Astrocyte of the cerebellum (primary cell): ENCODE measurements at places on chromosomes 11 and 22.

DNA sequence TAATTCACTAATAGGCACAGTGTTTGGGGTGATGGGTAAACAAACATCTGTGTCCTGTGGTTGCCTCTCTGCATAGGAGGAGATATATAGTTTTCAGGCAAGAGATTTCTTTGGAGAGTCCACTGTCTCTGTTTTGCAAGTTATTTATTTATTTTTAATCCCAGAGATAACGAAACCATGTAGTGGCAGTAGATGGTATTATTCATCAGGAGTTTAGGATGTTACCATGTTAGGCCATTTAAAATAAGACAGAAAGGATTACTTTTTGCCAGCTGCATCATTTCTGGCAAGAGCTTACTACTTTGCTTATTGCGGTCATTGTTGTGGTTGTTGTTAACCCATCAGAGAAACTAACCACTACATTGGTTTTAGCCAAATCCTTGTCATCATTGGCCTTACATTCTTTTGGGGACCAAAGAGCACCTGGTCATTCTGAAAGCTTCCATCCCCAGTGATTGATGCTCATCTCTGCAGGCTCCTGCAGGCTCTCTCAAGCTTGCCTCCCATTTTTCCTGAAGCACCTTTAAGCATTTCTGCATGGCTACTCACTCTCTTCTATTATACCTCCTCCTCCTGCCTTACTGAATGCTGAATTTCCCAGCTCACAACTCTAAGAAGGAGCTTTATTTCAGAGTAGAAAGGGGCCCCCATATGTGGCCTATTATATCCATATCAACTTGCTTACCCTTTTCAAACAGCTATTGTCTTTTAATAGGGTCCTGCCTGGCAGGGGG is 84.4 kb downstream of the CSTPP1 start:
- no peak for DNase-seq

GRCh38 chr11:11512502-11512901 is 109.3 kb downstream of the GALNT18 start:
- no peak for DNase-seq

GRCh38 chr11:12706545-12707499 is 32.6 kb downstream of the TEAD1 start:
- no peak for DNase-seq

- no peak for DNase-seq
These were observed 74.1 kb upstream of the CEP126 start for GRCh38 chr11:101840704-101841103.

GRCh38 chr11:102177126-102177525 is 66.9 kb downstream of the YAP1 start:
- no peak for DNase-seq

- DNase-seq, result no peak
These were observed 82.8 kb downstream of the DGCR2 start for GRCh38 chr22:19039448-19039780.

GRCh38 chr11:78138694-78139421 is 568 bp downstream of the ALG8 start:
- no peak for DNase-seq

GRCh38 chr11:130725421-130726233 is 190.7 kb downstream of the SNX19 start:
- DNase-seq, result no peak

- no peak for DNase-seq
These were observed 3.1 kb upstream of the COMMD9 start for GRCh38 chr11:36292311-36292722.

DNA sequence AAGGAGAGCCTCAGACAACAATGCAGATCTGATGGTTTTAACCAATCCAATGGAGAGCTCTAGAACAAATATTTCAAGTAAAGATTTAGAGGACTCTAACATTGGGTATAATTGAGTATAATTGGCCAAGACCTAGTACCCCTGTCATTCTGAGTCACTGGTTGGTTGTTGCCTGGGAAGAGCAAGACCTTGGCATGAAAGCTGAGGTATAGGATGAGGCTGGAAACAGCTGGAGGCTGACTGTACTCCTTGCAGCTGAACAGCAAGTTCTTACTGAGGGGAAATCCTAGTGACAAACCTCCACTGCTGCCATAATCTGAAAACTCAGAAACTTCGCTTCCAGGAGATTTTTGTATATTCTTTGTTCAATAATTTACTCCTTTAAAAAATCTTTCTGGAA is 54.3 kb upstream of the MUC15 start:
- no peak for DNase-seq

DNA sequence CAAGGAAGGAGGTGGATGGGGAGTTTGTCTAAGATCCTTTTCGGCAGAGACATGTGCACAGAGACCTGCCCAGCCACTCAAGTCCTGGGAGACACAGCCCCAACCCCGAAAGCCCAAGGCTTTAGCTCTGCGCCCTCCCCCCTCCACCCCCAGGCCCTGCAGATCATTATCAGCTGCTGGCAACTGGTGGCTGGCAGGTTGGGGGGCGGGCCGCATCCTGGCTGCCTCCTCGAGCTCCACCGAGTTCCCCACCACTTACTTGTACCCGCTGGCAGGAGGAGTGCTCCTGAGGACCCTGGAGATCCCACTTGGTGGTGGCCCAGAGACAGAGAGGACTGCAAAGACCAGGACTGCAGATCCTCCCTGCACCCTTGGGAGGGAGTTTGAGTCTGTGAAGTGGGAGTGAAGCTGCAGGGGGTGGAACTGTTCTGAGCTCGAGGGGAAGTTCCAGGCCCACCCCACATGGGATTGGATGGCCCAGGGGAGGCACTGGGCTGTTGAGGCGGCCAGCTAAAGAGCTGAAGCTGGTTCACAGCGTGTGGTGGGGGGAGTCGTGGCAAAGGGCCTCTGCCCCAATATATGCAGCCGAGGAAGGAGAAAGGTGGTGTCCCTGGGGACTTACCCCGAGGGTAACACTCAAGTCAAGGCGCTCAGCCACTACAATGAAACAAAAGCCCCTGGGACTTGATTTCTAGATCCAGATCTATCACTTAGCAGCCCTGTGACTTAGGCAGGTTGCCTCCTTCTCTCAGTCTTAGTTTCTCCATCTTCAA is 19.9 kb upstream of the CCDC86 start:
- DNase-seq, result no peak

DNA sequence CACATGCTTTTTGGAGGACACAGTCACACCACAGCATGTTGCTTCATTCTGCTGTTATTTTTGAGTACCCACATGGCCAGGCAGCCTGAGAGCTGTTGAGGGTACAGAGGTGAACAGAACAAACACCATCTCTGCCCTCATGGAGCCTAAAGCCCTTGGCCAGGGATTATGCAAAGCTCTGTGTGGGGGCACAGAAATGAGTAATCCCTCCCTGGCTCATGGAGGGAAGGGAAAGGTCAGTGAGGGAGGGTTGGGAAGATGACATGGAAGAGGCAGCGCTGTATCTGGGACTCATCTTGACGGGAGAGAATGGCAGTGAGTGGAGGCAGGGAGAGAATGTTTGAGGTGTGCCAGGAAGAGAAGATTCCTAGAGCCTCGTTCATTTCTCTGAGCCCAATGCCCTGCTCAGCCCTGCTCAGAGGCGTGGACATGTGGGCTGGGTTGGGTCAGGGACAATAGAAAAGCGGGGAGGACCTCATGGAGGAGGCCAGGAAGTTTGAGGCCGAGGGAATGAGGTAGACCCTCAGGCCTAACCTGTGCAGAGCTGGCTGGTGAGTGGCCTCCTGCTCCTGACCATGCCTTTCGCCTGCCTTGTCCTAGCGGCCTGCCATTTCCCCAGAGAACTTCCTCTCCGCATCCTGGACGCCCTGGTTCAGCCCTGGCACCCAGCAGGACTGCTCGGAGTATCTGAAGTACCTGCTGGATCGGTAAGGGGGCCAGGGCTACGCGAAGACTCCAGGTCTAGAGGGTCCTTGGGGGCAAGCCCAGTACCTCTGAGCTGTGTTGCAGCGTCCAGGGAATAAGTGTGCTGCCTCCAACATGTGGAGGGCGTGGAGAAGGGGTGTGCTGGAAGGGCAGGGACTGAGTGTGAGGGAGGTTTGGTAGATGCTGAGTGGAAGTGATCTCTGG is 19.8 kb downstream of the USP35 start:
- no peak for DNase-seq

DNA sequence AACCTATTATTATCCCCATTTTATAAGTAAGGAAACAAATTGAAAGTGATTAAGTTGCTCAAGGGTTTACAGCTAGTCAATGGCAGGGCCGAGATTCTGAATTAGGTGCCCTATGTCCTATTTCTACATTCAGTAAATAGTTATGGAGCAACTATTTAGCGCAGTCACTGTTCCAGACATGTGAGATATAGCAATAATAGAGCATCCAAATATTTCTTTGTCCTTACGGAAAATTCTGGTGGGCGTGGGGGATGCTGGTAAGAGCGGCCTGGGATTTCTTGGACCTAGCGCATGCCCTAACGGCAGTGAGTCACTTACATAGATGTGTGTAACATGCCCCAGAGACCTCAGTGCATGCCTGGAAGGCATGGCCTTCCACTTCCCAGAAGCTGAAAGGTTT is 4.4 kb downstream of the DTX4 start:
- DNase-seq, result no peak

GRCh38 chr11:99349151-99349673 is 328.5 kb downstream of the CNTN5 start:
- DNase-seq, result no peak

DNA sequence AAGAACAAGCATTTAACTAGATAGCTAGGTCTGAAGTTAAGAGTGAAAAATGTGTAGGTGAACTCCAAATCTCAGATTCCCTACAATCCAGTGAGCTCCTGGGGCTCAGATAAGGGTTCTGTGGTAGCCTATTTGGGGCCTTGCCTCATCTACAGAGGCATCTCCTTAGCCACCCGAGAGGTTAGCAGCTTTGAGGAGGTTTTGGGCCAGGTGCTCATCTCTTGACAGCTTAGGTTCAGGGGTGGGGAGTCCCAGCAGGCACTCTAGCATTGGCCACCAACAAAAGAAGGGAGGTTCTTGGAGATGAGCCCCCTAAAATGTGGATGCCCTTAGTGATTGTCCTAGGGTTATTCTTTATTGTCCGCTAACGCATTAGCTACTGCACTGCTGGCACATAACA is 184.4 kb upstream of the B3GAT1 start:
- DNase-seq, result no peak

DNA sequence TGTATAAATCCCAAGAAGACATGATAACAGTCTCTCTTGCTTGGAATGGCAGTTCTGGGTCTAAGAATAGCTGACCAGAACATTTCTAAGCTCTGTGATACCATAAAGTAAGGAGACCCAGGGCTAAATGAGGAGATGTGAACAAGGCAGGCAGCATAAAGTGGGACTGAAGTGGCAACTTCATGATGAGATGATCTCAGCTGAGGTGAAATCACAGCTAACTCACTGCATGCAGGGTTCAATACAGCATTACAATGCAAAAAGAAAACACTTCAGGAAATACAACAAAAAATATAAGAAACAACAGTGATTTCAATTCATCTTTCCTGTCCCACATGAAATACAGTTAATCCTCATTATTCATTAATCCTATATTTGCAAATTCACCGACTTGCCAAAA is 44.6 kb downstream of the MRE11 start:
- DNase-seq, result no peak

- DNase-seq, result peak; percentile 96
These were observed 1073.3 kb downstream of the TBC1D22A start for GRCh38 chr22:47835726-47836125.

DNA sequence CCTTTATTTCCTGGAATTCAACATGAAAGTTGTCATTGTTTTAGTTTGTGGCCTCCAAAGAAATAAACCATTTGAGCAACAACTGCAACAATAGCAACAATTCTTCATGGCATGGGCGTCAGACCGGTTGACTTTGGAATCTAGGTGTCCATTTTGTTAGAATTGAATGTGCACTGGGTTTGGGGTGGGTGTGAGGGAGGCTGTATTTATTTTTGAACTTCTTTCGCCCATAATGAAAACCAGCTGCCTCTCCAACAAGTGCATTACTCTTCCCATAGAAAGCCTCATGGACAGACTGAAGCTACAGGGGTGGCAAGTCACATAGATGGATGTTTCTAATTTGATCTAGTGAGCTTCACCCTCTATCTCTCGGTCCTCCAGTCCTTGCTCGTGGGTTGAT is 85.4 kb downstream of the ADAMTS15 start:
- DNase-seq, result no peak

DNA sequence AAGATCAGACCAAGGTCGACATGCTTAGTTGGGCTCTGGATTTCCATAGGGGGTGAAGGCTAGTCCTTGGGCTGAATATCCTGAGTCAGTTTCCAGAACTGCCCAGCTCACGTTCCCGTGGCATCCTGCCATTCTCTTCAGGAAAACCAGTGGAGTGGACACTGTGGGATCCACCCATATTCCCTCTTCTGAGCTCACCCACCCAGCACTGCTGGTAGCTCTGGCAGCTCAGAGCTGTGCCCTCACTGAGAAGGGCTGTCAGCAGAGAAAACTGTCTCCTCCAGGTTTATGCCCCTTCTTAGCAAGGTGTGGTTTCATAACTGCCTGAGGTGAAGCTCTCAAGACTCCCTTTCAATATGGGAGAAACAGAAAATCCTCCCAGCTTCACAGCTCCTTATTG is 111.7 kb downstream of the GGTLC2 start:
- DNase-seq, result no peak

DNA sequence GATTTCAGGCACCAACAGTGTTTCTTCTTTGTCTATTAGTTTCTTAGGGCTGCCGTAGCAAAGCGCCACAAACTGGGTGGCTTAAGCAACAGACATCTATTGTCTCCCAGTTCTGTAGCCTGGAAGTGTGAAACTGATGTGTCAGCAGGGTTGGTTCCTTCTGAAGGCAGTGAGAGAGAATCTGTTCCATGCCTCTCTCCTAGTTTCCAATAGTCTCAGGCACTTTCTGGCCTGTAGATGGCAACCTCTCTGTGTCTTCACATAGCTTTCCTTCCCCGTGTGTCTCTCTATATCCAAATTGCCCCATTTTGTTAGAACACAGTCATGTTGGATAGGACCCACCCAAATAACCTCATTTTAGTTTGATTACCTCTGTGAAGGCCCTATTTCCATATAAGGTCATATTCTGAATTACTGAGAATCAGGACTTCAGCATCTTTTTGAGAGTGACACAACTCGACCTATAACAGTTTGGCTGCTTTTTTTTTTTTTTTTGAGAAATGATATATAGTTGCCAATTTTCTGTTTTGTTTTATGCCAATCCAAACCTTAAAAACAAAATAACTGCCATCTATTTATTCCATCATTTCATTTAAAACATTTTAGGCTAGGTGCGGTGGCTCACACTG is 108.2 kb downstream of the SLC36A4 start:
- DNase-seq, result peak; percentile 19

GRCh38 chr11:111561791-111562325 is 21.3 kb downstream of the LAYN start:
- DNase-seq, result peak; percentile 63

- no peak for DNase-seq
These were observed 12.3 kb upstream of the IGSF9B start for GRCh38 chr11:133969112-133969511.

- no peak for DNase-seq
These were observed 71.0 kb downstream of the ARHGAP8 start for GRCh38 chr22:44823396-44823795.

GRCh38 chr11:93515441-93516025 is 27.7 kb downstream of the SMCO4 start:
- DNase-seq, result no peak

- no peak for DNase-seq
These were observed 39.2 kb downstream of the P4HA3 start for GRCh38 chr11:74272276-74272675.
